Heart left ventricle (tissue), 16 donors: ENCODE measurements at places on chromosomes 3 and 15. TPM values are rescaled to one million over a fixed set of nuclear protein-coding genes. Genes with fewer than 3 reads are reported as not detected.

The FAM107A gene
- polyA plus RNA-seq, result 39.2 TPM

The USP19 gene
- polyA plus RNA-seq, result 34.7 TPM

DNA sequence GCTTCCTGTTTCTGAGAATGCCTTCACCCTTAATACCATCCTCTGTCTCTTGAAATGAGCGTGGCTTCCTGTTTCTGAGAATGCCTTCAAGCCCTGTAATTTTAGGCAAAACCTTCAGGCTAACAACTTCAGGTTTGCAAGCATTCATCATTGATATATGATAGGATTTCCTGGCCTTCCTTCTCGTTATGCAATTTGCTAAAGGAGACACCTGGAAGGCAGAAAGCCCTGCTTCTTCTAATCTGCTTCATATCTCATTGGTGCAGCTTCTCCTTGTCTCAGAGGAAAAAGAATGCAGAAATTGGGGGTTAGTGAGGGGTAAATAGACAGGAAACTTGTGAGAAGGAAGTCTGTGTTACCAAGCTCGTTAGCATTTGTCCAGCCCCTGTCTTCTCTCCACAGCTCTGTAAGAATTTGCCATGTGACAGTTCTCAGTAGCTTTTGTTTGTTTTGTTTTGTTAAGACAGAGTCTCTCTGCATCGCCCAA is 7.3 kb downstream of the ARL6IP5 start:
- DNase-seq, result no peak

DNA sequence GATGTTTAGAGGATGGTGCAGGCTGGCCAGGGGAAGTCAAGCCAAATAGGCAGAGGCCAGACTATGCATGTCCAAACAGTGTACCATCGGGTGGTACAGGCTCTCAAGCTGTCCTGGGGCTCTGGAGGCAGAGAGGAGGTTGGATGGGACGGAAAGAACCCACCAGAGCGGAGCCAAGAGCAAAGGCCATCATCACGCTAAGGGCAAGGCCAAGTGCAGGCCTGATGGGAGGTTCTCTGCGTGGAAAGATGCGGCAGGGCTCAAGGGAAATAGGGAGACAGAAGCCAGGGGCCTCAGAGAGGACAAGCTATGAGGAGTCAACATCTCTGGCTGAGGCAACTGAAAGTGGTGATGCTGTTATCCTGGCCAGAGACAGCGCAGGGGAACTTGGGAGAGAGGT is 102.7 kb downstream of the ASB7 start:
- DNase-seq, result no peak

DNA sequence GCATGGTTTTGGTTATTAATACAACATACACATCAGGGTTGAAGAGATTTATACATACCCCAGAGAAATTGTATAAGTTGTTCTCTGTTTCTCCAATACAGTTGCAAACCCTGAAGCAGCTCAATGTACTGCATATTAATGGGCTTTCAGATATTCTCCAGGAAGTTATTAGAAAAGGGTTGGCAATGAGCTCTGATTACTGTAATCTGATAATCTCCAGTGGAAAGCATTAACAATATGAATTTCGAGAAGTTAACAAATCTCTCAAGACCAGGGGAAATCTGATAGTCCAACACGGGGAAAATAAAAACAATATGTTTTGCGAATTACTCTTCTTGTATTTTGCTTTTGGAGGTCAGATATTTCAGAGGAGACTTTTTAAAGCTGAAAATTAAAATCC is 950.1 kb downstream of the TBL1XR1 start:
- DNase-seq, result no peak

The SIDT1 gene
- polyA plus RNA-seq, result 0.38 TPM

DNA sequence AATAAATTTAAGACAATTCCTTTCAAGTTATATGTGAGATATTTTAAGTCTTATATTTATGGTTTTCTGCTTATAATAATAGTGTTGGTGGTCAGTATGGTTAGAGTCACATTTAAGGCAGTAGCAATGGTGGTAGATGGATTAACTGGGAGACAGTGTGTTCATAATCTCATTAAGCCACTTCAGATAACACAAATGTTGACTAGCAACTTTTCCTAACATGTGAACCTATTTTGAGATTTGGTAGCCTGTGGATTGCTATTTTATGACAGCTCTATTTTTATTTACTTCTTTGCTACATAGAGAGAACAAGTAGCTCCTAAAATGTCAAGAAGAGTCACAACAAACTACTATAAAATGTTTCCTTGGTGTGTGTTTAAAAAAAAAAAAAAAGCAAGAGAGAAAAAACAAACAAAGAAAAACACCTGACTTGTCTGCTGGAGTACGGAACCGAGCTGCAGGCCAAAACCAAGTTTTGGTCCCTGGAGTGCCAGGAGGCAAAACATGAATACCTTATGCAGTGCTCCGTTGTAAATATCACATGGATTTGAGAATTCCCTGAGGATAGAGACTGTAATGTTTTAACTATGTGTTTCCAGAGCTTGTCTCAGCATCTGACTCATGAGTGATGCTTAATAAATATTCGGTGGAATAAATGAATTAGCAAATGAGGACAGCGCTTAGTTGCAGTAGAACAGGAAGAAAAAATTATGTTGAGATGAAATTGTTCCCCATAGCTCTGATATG is 457.1 kb upstream of the ROBO2 start:
- DNase-seq, result no peak

DNA sequence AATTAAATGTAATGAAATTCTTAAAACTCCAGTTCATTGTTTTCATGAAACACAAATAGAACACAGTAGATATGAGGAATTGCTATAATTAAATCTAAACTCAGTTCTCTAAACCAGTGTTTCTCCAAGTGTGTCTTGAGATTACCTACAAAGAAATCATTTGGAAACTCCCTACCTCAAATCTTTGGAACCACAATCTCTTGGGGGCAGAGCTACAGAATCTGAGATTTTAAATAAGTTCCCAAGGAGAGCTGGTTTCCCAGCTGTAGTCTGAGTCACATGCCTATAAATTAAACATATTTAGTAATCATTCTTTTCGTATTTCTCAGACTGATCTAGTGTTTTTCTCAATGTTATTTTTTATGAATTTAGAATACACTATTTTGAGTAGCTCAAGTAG is 17.0 kb upstream of the ACTC1 start:
- no peak for DNase-seq

The RETNLB gene
- polyA plus RNA-seq, result not detected

- DNase-seq, result no peak
Measured at GRCh38 chr3:153979418-153980251, 141.6 kb upstream of the ARHGEF26 start.

- DNase-seq, result no peak
Measured at GRCh38 chr3:107629566-107629965, 106.8 kb downstream of the BBX start.

DNA sequence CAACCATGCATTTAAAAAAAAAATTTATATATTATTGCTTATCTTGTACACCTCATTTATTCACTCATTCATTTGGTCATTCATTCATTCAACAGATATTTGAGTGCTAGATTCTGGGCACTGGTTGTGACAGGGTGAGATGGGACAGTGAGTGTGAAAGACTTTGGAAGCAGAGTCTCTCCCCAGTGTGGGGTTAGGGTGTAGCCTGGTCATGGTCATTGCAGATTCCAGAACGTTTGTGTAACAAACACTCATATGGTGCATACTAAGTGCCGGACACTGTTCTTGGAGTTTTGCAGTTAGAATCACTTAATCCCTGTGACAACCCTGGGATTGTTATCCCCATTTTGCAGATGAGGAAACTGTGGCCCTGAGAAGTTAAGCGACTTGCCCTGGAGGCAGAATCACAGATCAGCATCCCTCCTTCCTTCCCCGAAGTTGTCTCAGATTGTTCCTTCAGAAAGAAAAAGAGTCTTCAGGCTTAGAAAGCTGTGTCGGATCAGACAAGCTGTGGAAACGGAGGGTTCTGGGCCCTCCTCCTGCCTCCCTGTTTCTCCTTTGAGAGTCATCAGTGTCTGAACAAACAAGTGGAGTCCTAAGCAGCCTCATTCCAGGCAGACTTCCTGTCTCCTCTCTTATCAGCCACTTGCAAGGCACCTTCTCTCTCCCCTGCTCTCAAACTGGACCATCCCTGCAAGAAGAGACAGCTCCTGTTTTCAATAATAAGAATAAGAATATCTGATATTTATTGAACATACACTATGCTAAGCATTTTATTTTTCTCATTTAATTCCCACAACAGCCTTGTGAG is 6.3 kb downstream of the LOXL1 start:
- DNase-seq, result peak; percentile 31

- DNase-seq, result no peak
Measured at GRCh38 chr15:31559786-31560185, 233.2 kb downstream of the KLF13 start.

DNA sequence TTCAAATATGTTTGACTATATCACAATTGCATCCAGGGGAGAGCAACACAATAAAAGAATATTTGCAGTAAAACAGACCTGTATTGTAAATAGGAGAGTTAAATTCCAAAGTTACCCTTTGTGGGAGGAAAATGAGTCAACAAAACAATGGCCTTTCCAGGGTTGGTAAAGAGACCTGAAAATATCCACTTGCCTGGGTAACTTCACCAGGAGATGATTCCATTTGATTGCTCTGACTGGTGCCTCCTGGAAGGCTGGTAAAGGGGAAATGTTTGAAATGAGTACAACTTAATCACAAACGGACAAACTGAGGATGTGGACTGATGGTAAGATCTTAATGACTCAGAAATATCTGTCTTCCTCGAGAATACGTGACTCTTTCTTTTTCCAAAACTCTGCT is 43.6 kb upstream of the SRGAP3 start:
- DNase-seq, result no peak

DNA sequence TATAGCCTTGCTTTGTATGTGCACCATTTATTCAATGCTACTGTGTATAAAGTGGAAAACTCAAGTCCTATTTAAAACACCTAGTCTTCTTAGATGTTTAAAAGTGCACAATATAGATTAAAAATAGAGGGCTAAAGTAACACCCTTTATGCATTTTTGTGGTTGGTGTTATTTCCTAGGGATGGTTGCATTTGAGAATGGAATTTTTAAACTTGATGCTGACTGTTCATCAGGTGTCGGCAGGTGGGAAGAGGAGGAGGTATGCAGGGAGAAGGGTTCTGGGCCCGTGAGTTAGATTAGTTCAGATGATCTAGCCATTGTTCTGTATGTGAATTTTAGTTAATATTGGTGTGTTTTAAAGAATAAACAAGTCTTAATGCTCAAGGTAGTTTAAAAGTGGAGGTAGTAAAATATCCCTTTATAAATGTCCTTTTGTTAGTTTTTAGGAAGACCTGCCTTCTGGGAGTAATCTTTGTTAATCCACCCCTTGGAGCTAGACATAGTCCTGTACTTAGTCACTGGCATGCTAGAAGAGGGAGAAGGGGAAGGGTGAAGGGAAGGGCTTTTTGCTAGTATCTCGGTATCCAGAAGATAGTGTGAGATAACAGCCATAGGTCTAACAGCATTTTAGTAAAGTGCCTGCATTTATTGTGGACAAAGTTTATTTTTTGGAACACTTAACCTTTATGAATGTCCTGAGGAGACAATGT is 8.1 kb upstream of the SRPRB start:
- DNase-seq, result no peak

- no peak for DNase-seq
Measured at GRCh38 chr3:21294768-21295167, 456.2 kb downstream of the ZNF385D start.

DNA sequence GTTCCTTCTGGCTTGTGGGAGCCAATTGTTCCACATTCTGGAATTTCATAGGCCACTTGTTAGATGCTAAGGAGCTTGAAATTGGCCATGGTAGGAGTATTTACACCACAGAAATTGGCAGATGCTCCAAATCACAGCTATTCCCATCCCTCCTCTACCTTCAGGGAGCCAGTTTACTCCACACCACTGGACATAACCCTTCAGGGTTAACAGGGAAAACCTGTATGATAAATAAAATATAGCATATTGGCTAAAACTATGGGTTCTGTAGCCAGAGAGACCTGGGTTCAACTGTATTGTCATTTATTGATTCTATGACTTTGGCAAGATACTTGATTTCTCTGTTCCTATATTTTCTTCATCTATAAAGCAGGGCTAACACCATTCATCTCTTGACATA is 384.2 kb upstream of the PROK2 start:
- DNase-seq, result no peak

GRCh38 chr15:78598348-78598747 is 22.4 kb downstream of the CHRNA3 start:
- DNase-seq, result no peak

The SERPINI2 gene
- polyA plus RNA-seq, result not detected
